ENCODE measurements at places on chromosomes 7 and 10. TPM values are rescaled to one million over a fixed set of nuclear protein-coding genes. Genes with fewer than 3 reads are reported as not detected.

DNA sequence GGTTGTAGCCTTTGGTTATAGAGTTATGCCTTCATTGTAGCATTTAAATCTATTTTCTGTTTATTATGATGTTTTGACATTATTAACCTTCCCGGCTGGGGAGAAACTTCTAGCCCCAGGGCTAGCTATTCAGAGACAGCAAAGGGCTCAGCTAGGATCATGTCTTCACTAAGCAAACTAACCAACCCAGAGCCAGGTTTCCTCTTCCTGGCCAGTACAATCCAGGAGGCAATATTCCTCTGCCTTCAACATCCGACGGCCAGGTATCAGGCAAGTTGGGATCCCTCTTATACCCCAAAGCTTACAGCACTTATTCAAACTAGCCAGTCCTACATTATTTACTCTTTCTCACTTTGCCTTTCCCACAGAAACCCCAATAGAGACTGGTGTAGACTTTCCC lies 1060.7 kb upstream of the GHITM start:
- DNase-seq = no peak

- no peak for DNase-seq
Measured at GRCh38 chr7:38880035-38880434, 29.0 kb downstream of the VPS41 start.

- DNase-seq = peak; percentile 88
Measured at GRCh38 chr10:109912335-109913281, 10.7 kb downstream of the XPNPEP1 start.

GRCh38 chr10:4545062-4545461 lies 280.9 kb upstream of the AKR1E2 start:
- DNase-seq = no peak

DNA sequence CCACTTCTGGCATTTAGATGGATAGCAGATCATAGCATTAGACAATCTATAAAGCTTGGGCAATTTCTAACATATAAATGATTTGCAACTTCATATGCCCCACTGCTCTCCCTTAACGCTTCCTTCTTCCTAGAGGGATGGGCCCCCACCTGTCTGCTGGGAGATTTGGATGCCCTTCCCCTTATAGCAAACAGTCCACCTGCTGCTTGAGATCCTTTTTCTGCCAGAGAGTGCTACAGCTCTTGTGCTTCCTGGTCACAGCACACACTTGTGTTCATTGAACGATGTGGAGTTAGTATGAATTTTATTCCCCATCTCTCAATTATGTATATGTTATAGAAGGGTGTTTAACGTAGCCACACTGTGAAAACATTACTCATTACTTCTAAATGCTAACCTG lies 10.4 kb upstream of the PCGF5 start:
- DNase-seq = no peak

DNA sequence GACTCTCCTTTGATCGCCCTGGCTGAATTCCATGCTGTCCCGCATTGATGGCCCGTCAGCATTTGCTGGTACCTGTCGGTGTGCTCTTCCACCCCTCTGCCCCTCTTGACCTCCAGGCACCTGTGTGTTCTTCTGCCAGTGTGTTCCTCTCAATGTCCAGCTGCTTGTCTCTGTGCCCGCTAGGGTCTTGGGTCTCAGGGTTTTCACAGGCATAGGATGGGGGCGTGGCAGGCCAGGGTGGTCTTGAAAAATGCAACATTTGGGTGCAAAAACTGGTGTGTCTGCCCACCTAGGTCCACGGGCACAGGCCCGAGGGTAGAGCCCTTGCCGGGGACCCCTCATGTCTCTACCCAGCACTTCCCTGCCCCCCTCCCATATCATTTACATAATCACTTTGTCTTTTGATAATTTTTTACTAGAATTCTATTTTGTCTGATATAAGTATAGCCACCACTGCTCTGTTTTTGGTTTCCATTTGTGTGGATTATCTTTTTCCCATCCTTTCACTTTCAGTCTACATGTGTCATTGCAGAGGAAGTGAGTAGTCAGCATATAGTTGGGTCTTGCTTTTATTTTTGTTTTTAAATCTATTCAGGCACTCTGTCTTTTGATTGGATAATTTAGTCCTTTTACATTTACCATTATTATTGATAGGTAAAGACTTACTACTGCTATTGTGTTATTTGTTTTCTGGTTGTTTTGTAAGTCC lies 46.6 kb upstream of the ADRA2A start:
- no peak for DNase-seq

- no peak for DNase-seq
Measured at GRCh38 chr7:82594665-82595064, 151.1 kb upstream of the CACNA2D1 start.

GRCh38 chr10:30495687-30496086 lies 61.7 kb downstream of the MAP3K8 start:
- DNase-seq = no peak

DNA sequence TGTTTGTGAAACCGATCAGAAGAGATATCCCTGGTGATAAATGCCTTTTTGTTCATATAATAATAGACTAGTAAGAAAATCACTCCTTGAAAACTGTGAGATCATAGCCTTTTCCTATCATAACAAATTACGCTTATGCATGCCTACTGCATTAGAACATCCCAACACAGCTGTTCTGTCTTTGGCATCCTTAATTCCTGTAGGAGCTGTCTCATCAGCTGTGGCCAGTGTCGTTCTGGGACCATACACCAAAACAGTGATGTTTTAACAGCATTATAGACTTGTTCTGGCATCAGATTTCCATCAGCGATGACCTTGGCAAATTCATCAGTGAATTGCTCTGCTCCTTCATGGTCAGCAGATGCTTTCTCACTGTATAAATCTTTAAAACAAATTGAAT lies 423.6 kb upstream of the LRGUK start:
- peak; percentile 54 for DNase-seq

GRCh38 chr7:92631067-92631849 lies 41.1 kb upstream of the FAM133B start:
- no peak for DNase-seq

KIAA1549 gene
- polyA plus RNA-seq = 2.4 TPM

CHN2 gene
- 0.17 TPM for polyA plus RNA-seq

ZNF425 gene
- 1.7 TPM for polyA plus RNA-seq

LIPM gene
- not detected for polyA plus RNA-seq

SUPV3L1 gene
- 31.5 TPM for polyA plus RNA-seq

SYT15 gene
- 0.07 TPM for polyA plus RNA-seq

All from mammary epithelial cell (primary cell).